ENCODE measurements at places on chromosomes 3 and 15.

DNA sequence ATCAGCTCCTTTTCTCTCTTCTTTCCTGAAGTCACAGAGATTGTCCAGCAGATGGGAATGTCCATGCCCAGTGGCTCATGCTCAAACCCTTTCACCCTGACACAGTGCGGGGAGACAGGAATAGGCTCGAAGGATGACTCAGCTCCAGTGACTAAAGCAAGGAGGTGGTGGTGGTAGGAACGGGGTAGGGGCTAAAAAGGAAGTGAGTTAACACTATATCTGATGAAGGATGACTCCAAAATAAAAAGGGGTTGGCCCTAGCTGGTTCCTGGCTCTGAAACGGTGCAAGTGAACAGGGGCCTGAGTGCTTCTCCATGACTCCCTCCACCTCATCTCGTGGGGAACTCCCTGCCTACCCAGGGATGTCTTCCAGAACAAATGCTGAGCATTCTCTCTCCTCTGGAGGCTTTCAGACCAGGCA is 167.4 kb upstream of the LPP start:
- peak; percentile 98 for DNase-seq

- no peak for DNase-seq
Measured at GRCh38 chr3:135784557-135784956, 181.0 kb upstream of the PPP2R3A start.

DNA sequence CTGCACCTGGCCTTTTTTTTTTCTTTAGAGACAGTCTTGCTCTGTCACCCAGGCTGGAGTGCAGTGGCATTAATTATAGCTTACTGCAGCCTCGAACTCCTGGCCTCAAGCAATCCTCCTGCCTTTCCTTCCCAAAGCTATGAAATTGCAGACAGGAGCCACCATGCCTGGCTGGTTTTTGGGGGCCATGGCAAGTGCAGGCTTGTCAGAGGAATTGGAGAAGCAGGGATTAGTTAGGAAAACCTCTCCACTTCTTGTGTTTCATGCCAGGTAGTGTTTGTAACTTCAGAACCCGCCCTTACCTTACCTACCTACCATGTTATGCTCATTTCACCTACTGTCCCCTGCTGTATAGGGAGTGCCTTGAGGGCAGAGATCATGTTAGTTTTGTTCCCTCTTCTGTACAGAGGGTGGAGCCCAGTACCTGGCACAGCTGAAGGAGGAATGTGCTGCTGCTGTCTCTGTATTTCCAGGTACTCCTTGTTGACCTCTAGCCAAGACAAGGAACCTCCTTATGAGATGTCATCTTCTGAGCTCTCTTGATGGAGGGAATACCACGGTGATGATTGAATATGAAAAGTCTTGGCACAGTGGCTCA is 43.8 kb downstream of the TRAK1 start:
- no peak for DNase-seq

DNA sequence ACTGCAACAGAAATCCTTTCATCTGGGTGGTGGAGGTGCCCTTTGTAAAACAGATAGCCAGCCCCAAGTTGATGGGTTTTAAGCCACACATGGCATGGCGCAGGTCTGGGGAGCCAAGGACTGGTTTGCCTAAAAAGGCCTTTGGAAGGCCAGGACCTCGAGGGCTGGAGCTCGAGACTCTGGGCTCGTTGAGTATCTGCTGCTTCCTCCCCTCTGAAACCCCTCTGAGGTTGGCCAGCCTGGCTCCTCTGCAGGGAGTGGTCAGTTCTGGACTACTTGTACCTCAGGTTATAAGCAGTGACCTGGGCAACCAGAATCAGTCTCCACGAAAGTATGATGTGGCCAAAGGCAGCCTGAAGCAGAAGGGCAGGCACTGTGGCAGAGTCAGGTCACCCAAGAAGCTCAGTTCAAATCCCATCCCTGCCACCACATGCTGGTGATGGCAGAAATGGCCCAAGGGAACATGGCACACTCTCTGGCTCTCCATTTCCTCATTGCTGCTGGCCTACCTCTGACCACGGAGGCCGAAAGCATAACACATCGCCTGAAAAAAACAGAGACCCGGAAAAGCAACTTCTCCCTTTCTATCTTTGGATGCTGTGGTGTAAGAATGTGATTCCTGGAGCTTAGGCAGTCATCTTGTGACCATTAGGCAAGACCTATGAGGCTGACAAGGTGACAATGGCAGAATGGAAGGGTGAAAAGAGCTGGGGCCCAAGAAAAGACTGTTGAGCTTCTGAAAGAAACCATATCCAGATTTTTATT is 51.2 kb downstream of the WNT7A start:
- no peak for DNase-seq

DNA sequence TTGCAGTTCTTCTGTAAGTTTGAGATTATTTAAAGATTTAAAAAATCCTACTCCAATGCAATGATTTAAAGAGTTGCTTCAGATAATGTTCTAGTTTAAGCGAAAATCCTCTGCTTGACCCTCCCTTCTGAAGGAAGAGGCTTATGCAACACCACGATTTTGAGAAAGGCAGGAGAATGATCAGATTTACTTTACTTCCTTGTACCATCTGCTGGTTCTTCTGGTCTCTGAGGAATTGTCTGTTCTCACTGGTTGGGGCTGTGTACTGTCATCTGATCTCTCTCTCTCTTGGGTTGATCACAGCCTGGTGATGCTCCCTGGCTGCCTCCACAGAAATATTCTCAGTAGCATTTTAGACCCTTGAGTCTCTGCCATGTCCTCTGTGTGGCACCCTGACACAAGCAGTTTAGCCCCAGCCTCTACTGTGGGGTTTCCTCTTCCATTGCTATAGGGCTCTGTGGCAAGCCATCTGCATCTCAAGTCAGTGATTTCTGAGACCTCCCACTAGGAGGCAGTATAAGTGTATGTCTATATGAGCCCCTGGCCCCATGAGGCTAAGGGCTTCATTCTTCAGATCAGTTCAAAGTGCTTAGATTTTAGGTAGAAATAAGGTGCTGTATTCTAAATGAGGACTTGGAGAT is 50.8 kb upstream of the PLAAT1 start:
- peak; percentile 14 for DNase-seq

DNA sequence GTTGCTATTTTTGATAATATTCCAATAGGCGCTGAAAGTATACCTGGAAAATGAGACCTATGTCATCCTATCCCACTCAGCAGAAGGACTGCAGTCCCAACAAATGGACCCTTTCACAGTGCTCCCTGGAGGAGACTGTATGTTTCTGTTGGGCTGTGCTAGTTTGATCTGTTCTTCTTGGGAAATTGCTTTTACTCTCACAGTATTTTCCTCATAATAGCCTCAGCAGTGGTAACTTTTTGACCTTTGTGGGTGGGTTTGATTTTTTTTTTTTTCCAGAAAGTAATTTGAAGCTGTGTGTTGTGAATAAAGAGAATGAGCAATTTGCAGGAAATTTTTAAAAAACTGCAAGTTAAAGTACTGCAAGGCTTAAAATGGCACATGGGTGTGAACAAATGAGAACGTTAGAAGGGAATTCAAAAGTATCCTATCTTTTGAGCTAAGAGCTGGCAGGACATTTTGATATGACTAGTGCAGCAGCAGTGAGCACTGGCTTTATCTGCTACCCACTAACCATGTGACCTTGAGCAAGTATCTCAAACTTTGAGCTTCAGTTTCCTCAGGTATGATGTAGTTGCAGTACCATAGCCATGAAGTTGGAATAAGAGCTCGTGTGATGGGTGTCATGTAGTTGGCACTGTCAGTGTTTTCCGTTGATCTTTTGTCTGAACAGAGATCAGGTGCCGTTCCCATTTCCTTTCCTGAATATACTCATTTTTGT is 118.4 kb downstream of the ATG7 start:
- no peak for DNase-seq

- DNase-seq: no peak
Measured at GRCh38 chr15:61938249-61938648, 122.0 kb downstream of the VPS13C start.

GRCh38 chr3:18179521-18179920 is 245.6 kb downstream of the SATB1 start:
- no peak for DNase-seq

- peak; percentile 65 for DNase-seq
Measured at GRCh38 chr3:184417619-184418327, 37.9 kb downstream of the CHRD start.

GRCh38 chr3:55842204-55842603 is 355.1 kb upstream of the WNT5A start:
- no peak for DNase-seq

DNA sequence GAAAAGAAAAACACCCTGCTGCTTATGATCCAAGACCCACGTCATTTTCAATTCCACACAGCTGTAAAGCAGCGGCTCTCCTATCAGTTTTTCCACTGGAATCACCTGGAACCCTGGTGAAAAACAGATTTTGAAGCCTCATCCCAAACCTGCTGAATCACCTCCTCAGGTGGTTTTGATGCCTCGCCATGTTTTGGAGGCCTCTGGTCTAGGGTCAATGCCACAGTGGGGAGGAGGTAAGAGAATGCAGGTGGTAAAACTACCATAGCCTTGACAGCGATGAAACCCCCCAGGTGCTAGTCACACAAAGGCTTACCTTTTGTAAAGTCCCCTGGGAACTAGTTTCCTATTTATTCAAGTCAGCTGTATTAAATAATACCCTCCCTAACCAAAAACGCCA is 24.8 kb downstream of the MYO1E start:
- no peak for DNase-seq

DNA sequence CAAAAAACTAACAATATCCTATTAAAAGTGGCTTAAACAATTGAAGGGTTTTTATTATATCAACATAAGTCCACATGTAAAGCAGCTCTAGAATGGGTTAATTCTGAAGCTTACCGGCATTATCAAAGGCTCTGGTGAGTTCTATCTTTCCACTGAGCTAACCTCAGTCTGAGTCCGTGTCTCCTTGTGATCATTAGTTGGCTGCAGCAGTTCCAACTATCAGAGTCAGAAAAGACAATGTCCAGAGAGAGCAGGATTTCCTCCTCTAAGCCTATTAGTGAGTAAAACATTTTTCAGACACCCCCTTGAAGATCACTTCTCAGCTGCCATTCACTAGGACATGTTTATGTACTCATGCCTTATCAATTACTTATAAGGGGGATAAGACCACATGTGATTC is 49.9 kb downstream of the DHX36 start:
- no peak for DNase-seq

- peak; percentile 79 for DNase-seq
Measured at GRCh38 chr3:186640473-186640818, 247 bp downstream of the FETUB start.

DNA sequence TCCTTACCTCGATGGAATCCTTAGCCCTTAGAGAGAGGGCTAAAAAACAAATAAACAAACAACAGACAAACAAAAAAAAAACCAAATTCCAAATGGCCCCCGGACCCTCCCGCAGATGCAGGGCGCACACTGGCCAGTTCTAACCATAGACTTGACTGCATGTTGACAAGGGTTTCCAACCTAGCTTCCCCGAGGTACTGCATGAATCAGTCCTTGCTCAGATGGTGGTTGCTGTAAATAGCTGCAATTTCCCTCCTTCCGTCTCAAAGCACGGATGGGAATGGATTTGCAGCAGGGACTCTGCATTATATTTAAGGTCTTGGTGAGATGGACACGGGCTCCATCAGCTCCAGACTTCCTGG is 162.8 kb downstream of the CD47 start:
- peak; percentile 62 for DNase-seq

DNA sequence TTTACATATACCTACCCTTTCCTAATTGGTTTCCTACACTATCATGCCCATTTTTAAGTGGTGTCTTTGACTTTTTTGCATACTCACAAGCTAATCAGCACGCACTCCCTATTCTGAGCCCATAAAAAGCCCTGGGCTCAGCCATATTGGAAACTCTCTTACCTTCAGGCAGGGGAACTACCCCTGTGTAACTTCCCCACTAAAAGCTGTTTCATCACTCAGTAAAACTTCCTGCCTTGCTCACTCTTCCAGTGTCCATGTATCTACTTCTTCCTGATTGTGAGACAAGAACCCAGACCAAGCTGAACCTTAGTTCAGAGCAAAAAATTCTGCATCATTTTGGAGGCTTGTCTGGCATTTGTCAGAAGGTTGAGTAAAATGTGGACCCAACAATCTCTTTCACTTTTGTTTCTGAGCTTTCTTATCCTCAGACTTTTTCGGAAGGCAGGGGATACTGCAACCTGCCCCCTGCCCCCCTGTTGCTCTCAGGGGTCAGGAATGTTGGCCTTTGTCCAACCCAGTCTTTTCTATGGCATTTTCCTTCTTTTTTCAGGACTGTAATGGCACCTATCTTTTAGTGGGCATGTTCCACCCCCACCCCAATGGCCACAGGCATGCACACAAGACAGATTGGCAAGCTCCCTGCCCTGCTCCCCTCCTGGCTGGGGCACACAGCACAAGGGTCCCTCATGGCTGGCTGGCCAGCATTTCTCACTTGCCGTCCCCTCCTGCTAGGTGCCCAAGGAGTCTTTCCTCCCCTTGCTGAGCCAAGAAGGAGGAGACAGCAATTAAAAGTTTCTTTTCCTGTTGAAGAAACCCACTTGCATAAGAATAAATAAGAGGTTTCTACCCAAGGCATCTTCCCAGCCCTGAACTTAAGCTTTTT is 26.3 kb upstream of the TMEM45A start:
- peak; percentile 49 for DNase-seq

GRCh38 chr3:17387108-17387507 is 355.3 kb downstream of the TBC1D5 start:
- no peak for DNase-seq

DNA sequence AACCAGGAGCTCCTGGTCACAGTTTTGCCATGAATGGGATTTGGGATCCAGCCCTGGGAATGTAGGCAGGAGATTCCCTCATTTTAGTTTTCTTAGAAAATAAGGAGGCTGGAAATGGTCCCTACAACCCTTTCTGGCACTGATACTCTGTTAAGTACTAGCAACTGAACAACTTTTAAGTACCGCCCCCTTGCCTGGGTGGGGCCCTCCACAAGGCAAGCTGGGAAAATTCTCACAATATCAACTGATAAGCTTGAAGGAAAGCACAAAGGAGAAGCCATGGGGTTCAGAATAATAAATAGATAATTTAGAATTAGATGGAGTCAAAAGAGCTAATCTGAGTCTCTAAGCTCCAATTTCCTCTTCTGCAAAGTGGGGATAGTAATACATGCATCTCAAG is 4.2 kb upstream of the DGKG start:
- DNase-seq: no peak

DNA sequence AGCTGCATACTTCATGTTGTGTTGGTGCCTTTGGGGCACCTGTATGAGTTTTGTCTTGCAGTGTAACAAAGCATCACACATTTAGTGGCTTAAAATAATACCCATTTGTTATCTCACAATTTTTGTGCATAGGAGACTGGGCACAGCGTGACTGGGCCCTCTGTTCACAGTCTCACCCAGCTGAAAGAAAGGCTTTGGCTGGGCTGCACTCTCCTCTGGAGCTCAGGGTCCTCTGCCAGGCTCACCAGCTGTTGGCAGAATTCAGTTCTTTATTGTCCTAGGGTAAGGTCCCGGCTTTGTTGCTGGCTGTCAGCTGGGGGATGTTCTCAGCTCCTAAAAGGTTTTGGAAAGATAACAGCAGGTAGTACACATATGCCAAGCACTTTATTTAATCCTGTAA is 263.3 kb downstream of the CLSTN2 start:
- no peak for DNase-seq

- DNase-seq: no peak
Measured at GRCh38 chr3:133828576-133829309, 23.1 kb downstream of the SRPRB start.

DNA sequence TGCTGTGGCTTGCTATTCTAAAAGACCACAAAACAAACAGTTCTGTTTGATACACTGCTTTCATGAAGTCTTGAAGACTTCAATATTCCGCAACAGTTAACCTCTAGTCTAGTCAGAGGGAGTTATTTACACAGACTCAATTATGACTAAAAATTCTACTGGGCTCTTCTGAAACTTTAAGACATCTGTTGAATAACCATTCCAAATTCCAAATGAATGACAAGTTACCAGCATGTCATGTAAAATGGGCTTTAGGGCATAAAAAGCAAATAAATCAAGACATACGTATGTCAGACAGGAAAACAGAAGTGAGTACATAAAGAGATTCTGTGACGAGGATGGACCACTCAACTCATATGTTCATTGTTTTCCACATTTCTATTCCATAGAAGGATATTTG is 93.9 kb downstream of the PLOD2 start:
- peak; percentile 89 for DNase-seq

All from M059J (cell line).